SJSA1 (cell line): ENCODE measurements at places on chromosomes 7 and 10. TPM values are rescaled to one million over a fixed set of nuclear protein-coding genes. Genes with fewer than 3 reads are reported as not detected.

Gene MYL10
- not detected in 2 replicates for total RNA-seq

Gene ASB13
- 4.2 and 6.8 TPM in 2 replicates for total RNA-seq

- peak; percentile 86 for DNase-seq
These were observed 45.5 kb upstream of the TARP start for GRCh38 chr7:38318803-38319416.

DNA sequence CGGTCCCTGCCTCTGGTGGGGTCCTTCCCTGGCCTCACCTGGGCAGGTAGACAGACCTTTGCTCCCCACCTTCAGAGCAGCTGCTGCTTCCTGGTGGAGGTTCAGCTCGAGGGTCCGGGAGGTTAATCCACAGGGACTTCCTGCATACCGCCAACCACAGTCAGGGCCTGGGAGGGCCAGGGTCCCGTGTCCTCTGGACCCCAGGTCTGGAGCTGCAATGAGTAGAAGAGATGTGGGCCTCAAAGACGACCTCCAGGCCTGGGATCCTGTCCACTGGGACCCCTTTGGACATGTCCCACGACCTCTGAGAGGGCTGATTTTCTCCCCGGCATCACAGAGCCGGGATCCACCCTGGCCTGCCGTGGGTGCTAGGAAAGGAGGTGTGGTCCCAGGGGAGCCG is 223.3 kb upstream of the TCERG1L start:
- no peak for DNase-seq

GRCh38 chr10:42974693-42975002 is 102.2 kb upstream of the RET start:
- DNase-seq = no peak
